ENCODE measurements at places on chromosomes 7 and 10.
A peak's percentile ranks its signal among the peaks of the same experiment; 100 is the strongest.

- no peak for DNase-seq
These were observed 84.2 kb downstream of the SEMA3A start for GRCh38 chr7:84110400-84110799.

DNA sequence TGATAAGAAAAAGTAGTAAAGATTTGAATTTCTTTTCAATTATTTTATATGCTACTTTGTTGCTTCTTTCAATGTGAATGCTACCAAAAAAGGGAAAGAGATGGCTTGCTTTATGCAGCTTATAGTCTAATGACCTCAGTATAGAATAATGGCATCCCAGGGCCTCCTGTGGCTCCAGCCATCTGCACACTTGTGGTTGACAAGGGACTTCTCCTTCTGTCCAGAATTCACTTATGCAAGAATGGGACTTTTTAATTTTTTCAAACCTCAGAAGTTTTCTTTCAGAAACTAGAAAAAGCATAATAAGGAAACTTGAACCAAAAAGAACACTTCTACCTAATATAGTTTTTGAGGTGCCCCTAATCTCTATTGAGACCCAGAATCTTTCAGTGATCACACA is 310.9 kb downstream of the CTNNA3 start:
- DNase-seq: no peak

DNA sequence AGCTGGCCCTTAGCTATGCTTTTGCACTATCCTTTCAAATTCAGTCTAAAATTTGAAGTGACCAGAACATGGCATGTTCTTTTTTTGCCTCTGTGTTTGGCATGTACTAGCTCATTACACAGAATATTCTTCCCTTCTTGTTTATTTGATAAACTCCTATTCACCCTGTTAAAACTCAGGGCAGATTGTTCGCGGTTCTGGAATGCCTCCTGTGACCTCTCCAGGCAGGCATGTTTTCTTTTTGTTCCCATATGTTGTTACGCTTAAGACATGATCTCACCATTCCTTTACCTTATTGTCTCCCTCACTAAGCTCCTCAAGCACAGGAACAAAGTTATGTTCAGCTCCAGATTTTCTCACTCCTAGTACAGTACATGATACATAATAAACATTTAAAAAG is 181.7 kb downstream of the CCSER2 start:
- no peak for DNase-seq

DNA sequence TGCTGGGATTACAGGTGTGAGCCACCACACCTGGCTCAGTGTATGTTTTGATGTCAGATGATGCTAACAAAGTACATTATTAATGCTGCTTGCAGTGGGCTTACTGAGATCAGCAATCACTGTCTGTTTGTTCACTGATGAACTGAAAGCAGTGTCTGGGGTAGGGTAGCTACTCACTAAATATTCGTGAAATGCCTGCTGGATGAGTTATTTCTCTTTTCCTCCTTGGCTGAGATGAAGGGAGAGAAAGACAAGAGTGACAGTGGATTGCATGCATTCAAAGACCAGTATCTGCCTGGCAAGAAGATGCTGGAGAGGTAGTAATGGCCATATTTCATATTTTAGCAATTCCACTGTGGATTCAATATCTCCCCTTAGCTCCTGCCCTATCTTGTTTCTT is 32.3 kb downstream of the FAM107B start:
- DNase-seq: no peak

- DNase-seq: no peak
These were observed 5.3 kb downstream of the NRP1 start for GRCh38 chr10:33329178-33329577.

- DNase-seq: no peak
These were observed 1272.8 kb downstream of the TYW1 start for GRCh38 chr7:68269405-68269804.

GRCh38 chr7:143303733-143304132 is 12.2 kb upstream of the CLCN1 start:
- no peak for DNase-seq

DNA sequence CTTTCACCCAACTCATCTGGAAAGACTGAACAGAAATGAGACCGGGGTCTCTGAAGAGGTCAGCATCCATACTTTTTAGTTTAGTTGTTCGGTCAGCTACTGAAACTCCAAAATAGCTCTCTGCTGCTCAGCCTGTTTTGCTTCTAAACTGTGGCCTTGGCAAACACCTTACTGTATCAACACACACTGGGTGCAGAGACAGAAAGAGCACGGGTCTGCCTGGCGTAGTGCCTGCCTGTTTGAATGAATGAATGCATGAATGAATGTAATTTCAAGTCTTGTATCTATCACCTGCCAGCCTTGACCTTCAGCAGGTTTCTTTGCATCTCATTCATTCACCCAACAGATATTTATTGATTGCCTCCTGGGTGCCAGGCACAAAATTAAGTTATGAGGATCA is 98.4 kb downstream of the PLPP4 start:
- DNase-seq: no peak

DNA sequence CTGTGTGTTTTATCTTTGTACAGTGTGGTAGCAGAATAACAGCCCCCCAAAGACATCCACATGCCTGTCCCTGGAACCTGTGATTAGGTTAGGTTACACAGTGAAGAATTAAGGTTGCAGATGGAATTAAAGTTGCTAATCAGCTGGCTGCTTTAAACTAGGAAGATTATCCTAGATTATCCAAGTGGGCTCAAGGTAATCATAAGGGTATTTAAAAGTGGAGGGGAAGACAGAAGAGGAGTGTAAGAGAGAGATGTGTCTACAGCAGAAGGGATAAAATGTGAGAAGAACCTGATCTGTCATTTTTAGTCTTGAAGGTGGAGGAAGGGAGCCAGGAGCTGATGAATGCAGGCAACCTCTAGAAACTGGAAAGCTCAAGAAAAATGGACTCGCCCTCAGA is 117.6 kb downstream of the ARHGAP22 start:
- DNase-seq: no peak

GRCh38 chr7:44681645-44682044 is 67.0 kb upstream of the ZMIZ2 start:
- DNase-seq: no peak

- DNase-seq: no peak
These were observed 139.2 kb upstream of the TMEM168 start for GRCh38 chr7:112929421-112929820.

- no peak for DNase-seq
These were observed 547.5 kb upstream of the LRRTM3 start for GRCh38 chr10:66378117-66378876.

GRCh38 chr7:112019932-112020331 is 186.3 kb downstream of the DOCK4 start:
- DNase-seq: no peak

- DNase-seq: no peak
These were observed 615 bp upstream of the CNTNAP2 start for GRCh38 chr7:146115851-146116520.

DNA sequence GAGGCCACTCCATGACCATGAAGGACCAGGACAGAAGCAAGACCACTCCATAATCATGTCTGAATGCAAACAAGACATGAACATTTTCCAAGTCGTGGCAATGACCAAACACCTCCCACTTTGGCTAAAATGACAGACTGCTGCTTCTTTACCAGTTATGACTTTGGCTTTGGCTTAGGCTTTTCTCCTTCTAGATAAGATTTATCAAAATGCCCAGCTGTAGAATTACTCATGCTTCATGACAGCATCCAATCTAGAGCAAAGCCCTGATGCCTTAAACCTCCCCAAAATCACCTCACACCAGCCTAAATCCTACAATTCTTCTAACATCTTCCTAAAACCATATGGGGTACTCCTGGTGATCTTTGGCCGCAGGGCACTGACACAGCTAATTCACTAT is 102.1 kb downstream of the VPS41 start:
- no peak for DNase-seq

GRCh38 chr7:50206453-50207250 is 97.9 kb upstream of the IKZF1 start:
- DNase-seq: peak; percentile 79

GRCh38 chr10:2011106-2011716 is 273.9 kb upstream of the ADARB2 start:
- no peak for DNase-seq

Measured in natural killer cell (primary cell).